ENCODE measurements at places on chromosomes 3 and 15.

DNA sequence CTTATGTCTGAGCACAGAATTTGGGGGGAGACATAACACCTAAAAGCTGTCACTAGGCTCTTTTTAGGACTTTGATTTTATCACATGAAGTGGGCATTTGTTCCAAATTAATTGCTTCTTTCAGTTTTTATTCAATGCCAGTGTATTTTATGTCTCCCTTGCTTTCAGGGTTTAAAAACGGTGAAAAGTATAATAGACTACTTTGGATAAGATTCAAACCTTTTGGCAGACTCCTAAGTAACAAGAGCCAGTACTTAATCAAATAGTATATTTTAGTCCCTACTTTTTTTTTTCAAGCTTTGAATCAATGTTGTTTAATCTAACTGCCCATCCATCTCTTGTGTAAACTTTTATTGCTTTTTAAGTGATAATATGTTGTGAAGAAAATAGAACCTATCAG lies 847.2 kb upstream of the DPPA4 start:
- DNase-seq = no peak

DNA sequence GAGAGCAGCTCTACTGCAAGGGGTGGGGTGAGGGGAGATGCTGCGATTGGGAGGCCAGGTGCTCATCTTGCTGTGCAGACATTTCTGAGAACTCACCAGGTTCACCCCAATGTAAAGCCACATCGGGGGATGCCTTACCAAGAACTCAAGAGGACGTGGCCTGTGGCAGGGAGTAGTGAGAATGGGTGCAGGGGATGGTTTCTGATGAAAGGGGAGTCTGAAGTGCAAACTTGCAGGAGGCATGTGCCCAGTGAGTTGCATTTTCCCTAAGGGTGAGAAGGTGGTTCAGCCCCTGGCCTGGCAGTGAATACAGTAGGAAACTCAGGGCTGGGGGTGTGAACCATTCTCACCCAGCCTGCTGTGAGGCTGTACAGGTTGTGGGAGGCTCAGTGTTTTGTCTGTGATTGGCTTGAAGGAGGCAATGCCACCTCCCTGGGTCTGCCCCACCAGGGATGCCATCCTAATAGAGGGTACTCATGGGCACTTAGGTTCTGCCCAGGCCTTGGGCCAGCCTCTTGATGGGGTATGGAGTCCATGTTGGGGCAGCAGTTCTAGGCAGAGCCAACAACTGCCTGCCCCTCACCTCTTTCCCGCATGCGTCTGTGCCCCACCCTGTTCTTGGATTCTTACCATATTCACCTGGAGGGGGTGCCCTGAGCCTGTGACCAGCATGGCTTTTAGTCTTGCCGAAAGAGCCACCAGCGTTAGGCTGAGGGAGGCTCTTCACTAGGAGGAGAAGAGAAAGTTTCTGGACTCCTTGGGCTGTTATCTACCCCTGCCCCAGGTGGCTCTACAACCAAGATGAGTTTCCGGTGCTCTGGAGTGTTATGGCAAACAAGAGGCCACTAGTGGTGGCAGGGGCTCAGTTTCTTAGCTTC lies 4.5 kb downstream of the HEMK1 start:
- no peak for DNase-seq

DNA sequence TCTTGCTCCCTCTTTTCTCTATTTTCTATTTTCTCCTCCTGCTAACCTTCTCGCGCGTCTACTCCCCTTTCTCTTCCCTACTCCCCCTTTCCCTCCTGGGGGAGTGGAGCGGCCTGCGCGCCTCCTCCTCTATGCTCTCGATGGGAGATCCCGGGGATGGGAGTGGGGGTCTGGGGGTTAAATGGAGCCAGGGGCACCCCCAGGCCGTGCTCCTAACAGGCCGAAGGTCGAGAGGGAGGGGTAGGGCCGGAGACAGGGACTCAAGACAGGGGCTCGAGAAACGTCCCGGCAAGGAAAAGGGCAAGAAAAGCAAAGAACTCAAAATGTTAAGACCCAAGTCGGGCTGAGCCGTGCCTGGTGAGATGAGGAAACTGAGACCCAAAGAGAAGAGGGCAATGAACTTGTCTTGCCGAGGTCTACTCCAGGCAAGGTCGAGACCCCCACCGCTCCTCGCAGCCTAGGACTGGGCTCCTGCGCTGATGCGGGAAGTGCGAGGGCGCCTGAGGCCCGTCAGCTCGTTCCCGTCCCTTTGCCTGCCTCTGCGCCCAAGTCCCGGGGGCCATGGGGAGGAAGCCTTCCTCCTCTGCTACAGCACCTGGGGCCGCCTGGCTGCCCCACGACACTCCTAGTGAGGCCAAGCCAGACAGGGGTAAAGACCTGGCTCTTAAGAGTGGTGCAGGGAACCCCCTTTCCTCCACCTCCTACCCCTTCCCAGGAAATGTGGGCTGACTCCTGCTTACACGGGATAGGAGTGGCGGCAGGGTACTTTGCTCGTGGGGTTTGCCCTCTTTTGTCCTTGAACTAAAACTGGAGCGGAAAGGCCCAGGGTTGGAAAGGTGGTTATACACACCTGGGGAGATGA lies 770 bp upstream of the MEGF11 start:
- no peak for DNase-seq

GRCh38 chr3:10529809-10530208 lies 24.4 kb upstream of the ATP2B2 start:
- no peak for DNase-seq

DNA sequence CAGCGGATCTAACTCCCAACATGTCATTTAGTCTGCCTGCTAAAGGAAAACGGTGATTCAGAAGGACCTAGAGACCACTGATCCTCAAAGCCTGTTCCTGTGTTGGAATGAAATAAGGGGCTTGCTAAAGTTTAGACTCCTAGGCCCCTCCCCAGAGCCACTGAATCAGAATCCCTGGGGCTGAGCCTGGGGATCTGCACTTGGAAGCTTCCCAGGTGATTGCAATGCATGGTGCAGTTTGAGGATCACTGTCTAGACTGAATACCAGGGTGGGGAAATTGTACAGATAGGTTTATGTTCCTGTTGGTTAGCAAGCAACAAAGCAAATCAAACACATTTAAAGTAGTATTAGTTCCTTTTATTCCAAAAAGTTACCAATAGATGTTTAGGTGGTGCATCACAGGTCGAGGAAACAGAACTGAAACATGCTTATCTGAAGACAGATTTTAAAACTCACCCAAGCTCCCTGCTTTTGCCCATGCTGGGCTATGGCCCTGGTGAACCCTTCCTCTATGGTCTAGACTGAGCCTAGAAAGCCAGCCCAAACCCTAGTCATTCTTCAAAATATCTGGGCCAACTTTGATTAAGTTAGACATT lies 29.6 kb upstream of the SPTBN5 start:
- no peak for DNase-seq

All from AG20443 (cell line).